Upper lobe of right lung (tissue), 1 donor: ENCODE measurements at places on chromosomes 12 and 14. TPM values are rescaled to one million over a fixed set of nuclear protein-coding genes. Genes with fewer than 3 reads are reported as not detected.

DNA sequence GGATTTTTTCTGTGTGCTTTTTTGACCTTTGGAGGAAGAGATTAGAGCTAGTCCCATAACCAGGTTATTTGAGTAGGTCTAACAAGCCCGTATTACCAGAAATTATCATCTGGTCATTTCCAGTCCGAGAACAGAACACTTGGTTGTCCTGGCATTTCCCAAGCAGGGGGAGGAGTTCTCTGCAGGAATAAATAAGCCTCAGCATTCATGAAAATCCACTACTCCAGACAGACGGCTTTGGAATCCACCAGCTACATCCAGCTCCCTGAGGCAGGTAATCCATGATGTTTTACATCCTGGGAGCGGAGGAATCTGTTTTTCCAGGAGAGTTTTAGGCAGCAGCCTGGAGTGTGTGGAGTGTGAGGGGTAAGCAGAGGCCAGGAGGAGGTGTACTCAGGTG lies at the start of gene SERPINA3:
Gene SERPINA3 (plus strand): TSS at position 218 of the 400 bp plus-strand sequence. CDS start 2,051 bp downstream, outside the sequence.
- no peaks in the 10 kb centered on the region for H3K27me3 ChIP-seq
- no peaks in the 10 kb centered on the region for H3K36me3 ChIP-seq
- H3K4me3 ChIP-seq, result peak within 1 kb of the TSS; percentile 21
- DNase-seq, result no peak
- H3K4me1 ChIP-seq, result no peaks in the 10 kb centered on the region
- peak within 1 kb of the TSS; percentile 42 for H3K27ac ChIP-seq

DNA sequence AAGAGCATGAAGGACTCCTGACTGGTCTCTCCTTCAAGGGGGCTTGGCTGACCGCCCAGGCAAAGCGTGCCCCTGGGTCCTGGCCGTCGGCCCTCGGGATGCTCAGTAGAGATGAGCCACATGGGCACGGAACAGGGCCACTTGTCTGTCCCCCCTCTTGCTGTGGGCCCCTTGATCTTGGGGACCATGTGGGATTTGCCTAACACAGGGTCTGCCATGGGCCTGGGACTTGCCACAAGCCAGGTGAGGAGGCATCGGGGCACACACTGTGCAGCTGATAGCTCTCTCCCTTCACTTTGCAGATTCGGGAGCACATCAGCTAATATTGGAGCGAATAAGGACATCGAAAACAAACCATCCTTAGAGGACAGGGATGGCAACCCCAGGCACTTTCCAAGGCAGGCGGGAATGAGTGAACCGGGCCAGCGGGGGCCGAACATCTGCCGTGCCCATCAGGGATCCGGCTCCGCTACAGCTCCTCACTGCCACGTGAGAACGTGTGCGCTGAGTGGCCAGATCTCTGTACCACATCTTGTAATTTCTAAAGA lies 88.1 kb downstream of the PIWIL1 start:
- no peaks in the 10 kb centered on the region for H3K36me3 ChIP-seq
- no peak for DNase-seq
- H3K27me3 ChIP-seq, result no peaks in the 10 kb centered on the region
- no peaks in the 10 kb centered on the region for H3K4me1 ChIP-seq
- no peak overlapping the region for H3K4me3 ChIP-seq

The CEBPE gene
- total RNA-seq, result not detected

DNA sequence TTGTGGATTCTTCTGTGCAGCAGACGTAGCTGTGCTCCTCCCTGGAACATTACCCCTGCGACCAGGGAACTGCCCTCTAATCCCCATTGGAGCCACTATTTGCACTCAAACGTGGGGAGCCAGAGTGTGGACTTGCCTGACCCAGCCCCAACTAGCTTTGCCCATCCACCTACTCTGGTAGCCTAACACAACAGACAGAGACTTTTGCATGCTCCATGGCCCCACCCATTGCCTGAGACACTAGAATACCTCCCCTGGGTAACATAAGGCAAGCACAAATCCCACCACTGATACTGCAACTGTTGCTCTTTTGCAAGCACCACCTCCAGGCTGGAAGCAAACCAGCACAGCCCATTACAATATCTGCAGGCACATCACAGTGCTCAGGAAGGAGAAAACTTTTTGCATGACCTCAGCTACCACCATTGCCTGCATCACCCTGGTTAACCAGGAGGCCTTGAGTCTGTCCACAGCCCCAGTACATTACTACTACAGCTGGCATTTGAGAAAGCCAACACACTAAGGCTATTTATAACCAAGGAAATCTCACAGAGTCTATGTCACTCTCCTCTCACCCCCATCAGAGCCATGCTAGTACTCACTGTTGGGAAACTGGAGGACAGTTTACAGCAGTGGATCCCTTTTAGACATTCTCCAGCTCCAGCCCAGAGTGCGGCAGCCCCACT lies 15.0 kb downstream of the CEP128 start:
- H3K27me3 ChIP-seq, result no peaks in the 10 kb centered on the region
- H3K4me1 ChIP-seq, result no peaks in the 10 kb centered on the region
- no peak overlapping the region for H3K27ac ChIP-seq

- DNase-seq, result no peak
- no peak overlapping the region for H3K4me3 ChIP-seq
- H3K4me1 ChIP-seq, result peaks cover 5% of the 10 kb centered on the region
- no peaks in the 10 kb centered on the region for H3K36me3 ChIP-seq
- no peaks in the 10 kb centered on the region for H3K27me3 ChIP-seq
- no peak overlapping the region for H3K27ac ChIP-seq
Measured at GRCh38 chr12:69036999-69037398, 104.0 kb upstream of the CPM start.

- no peaks in the 10 kb centered on the region for H3K27me3 ChIP-seq
- no peaks in the 10 kb centered on the region for H3K36me3 ChIP-seq
- no peak for DNase-seq
- no peaks in the 10 kb centered on the region for H3K4me1 ChIP-seq
- H3K27ac ChIP-seq, result no peak overlapping the region
- no peak overlapping the region for H3K4me3 ChIP-seq
Measured at GRCh38 chr12:84712747-84713146, 199.9 kb downstream of the SLC6A15 start.

DNA sequence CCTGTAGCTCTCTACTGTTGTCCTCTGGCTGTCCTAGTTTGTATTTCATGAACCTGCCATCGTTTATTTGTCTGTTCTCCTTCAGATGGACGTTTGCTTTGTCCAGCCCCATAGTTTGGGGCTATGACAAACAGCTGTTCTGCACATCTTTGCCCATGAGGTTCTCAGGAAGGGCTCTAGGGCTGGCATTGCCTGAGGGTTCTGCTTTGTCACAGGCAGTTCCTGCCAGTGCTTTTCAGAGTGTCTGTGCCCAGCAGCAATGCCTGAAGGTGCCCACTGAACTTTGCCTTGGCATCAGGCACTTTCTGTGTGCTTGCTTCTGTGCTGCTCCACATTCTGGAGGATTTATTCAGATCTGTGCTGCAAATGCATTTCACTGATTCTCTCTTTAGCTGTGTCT lies 361.3 kb downstream of the TMEM121 start:
- H3K27ac ChIP-seq, result no peak overlapping the region
- H3K27me3 ChIP-seq, result no peaks in the 10 kb centered on the region
- no peak overlapping the region for H3K4me3 ChIP-seq
- no peaks in the 10 kb centered on the region for H3K4me1 ChIP-seq
- no peaks in the 10 kb centered on the region for H3K36me3 ChIP-seq

The GPRC5D gene
- not detected for total RNA-seq

DNA sequence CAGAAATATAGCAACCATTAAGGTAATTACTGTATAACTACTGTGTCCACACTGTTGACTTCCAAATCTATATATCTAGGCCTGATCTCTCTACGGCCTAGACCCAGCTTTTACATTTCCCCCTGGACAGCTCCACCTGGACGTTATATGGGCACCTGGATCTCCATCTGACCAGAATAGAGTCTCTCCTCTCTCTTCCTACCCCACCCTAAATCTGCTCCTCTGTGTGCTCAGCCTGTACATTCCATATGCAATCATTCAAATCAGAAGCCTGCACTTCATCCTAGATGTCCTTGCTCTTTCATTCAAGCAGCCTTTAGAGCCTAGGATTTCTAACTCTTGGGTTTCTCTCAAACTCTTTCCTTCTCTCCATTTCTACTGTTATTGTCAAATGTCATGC lies 255.0 kb downstream of the PAX9 start:
- no peak for DNase-seq
- H3K4me3 ChIP-seq, result no peak overlapping the region
- H3K4me1 ChIP-seq, result no peaks in the 10 kb centered on the region
- no peak overlapping the region for H3K27ac ChIP-seq
- no peaks in the 10 kb centered on the region for H3K27me3 ChIP-seq
- H3K36me3 ChIP-seq, result no peaks in the 10 kb centered on the region

DNA sequence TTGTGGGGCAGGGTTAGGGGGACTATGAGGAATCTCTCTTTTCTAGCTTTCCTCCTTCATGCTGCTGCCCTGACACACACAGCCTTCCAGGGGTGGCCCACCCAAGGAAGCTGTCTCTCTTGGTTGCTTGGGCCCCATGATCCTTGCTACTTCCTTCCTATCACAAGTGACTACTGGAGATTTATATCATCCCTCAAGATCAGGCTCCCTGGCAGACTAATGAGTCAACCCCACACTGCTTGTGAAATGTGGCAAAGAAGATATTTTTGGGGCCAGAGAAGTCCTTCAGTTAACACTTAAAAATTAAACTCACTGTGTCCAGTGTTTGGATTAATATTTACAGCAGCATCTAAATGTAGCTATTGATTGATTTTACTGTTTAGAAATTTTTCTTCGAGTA lies 1.5 kb downstream of the OR4E1 start:
- H3K4me3 ChIP-seq, result no peak overlapping the region
- H3K4me1 ChIP-seq, result no peaks in the 10 kb centered on the region
- no peak for DNase-seq
- no peaks in the 10 kb centered on the region for H3K36me3 ChIP-seq

DNA sequence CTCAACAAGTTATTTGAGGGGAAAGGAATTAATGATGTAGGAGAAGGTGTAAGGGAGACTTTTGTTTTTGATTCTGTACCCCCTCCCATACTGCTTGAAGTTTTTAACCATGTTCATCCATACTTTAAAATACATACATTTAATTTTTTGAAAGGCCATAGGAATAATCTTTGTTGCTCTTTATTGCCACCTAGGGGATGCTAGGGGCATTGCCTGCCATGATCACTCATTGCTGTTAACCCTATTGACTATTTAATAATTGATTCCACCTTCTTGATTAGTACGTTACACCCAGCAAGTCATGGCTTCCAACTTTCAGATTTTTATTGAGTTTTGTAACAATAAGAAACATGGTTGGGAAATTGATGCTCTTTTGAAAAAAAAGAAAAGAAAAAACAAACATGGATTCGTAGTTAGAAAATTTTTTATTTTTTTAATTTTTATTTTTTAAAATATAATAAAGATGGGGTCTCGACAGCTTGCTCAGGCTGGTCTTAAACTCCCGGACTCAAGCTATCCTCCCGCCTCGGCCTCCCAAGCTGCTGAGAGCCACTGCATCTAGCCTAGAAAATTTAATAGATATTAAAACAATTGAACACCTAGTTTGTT lies 8.5 kb upstream of the PRKAB1 start:
- no peaks in the 10 kb centered on the region for H3K27me3 ChIP-seq
- no peak overlapping the region for H3K4me3 ChIP-seq
- DNase-seq, result no peak
- no peaks in the 10 kb centered on the region for H3K4me1 ChIP-seq
- H3K36me3 ChIP-seq, result no peaks in the 10 kb centered on the region

GRCh38 chr12:55743406-55744339 lies 751 bp downstream of the GDF11 start:
- H3K27me3 ChIP-seq, result no peaks in the 10 kb centered on the region
- H3K27ac ChIP-seq, result peak overlapping the region; percentile 42
- peak overlapping the region; percentile 65 for H3K4me3 ChIP-seq
- H3K36me3 ChIP-seq, result no peaks in the 10 kb centered on the region

GRCh38 chr12:53097564-53098353 lies at the start of gene IGFBP6:
Gene IGFBP6, plus strand, starts transcription at chr12:53097667. Its CDS starts 51 bp downstream, at chr12:53097718.
- DNase-seq, result peak; percentile 83
- H3K27me3 ChIP-seq, result no peaks in the 10 kb centered on the region
- H3K27ac ChIP-seq, result peak within 1 kb of the TSS; percentile 76
- peaks cover 35% of the 10 kb centered on the region for H3K4me1 ChIP-seq

The TAS2R8 gene
- total RNA-seq, result not detected

- H3K27me3 ChIP-seq, result no peaks in the 10 kb centered on the region
- H3K36me3 ChIP-seq, result no peaks in the 10 kb centered on the region
- no peak for DNase-seq
- H3K4me1 ChIP-seq, result no peaks in the 10 kb centered on the region
- no peak overlapping the region for H3K4me3 ChIP-seq
Measured at GRCh38 chr12:88662961-88663360, 82.7 kb upstream of the KITLG start.

DNA sequence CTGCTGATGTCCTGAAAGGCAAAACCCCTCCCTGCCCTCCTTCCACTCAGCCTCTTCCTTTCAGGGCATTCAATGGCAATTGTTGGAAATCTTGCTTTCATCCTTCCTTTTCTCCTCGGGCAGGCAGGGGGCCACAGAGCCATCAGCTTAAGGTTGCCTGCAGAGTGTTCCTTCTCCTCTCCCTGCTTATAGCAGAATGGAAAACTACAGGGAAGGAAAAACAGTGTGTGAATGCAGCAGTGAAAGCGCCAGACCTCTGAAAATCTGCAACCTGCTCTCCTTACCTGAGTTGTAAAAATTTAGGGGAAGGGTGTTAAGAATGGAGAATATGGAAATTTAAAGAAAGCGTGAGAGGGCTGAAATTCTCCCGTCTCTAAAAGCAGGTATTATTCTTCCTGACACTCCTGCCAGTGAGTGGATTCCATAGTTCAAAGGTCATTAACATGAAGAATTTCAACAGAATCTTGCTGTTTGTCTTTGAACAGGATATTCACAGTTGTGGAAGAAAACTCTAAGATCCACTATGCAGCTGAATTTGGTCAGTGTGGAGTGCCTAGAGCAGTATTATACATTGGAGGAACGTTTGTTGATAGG lies 348.8 kb downstream of the KCNH5 start:
- no peaks in the 10 kb centered on the region for H3K4me1 ChIP-seq
- no peak overlapping the region for H3K4me3 ChIP-seq
- no peaks in the 10 kb centered on the region for H3K36me3 ChIP-seq
- no peaks in the 10 kb centered on the region for H3K27me3 ChIP-seq

DNA sequence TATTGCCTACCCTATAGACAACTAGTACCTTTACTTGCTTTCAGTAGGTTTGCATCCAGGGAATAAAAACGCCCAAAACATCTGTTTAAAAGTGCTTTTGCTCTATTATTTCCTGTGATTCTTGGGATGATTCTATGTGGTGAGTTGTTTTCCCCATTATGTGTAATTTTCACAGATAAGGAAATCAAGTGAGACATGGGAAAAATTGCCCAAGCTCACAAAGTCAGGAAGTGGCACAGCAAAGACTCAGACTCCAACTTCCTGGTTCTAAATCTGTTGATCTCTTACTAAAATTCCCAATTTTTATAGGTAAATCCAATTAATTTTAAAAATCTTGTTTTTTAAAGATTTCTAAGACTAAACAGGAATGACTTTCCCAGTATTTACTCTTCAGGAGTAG lies 39.0 kb downstream of the NID2 start:
- H3K36me3 ChIP-seq, result no peaks in the 10 kb centered on the region
- no peak for DNase-seq
- H3K4me1 ChIP-seq, result no peaks in the 10 kb centered on the region
- no peak overlapping the region for H3K4me3 ChIP-seq
- H3K27me3 ChIP-seq, result no peaks in the 10 kb centered on the region

The MYH6 gene
- total RNA-seq, result 3.4 TPM

The RGS6 gene
- 2.6 TPM for total RNA-seq
